ENCODE measurements at places on chromosomes 6 and 20.

DNA sequence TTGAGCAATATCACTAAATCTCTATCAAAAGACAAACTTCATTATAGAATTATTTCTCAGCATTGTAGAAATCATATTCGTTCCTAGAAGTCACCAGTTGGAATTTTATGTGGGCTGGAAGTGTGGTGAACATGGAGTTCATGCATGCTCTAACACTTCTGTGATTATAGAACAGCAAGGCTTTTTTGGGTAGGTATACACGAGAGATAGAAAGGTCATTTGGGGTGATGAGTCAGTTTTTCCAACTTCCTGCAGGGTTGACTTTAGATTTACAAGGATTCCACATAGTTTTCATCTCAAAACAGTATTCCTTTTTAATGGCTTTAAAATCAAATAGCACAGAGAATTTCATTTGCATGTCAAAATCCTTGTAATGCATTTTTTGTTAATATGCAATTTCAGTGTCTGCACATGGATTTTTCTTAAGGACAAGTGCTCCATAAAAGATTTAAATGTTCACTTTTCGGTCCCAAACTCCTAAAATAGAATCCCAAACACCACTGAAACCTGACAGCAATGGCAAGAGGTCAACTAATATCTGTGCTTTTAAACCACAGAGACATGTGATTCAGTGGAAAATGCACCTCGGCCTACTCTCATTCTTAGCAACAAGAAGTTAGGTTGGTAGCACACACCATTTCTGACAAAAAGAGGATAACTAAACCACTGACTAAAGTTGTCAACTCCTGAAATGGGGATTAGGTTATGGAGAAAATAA, 211.0 kb downstream of the MOXD1 start:
- no peak for DNase-seq

DNA sequence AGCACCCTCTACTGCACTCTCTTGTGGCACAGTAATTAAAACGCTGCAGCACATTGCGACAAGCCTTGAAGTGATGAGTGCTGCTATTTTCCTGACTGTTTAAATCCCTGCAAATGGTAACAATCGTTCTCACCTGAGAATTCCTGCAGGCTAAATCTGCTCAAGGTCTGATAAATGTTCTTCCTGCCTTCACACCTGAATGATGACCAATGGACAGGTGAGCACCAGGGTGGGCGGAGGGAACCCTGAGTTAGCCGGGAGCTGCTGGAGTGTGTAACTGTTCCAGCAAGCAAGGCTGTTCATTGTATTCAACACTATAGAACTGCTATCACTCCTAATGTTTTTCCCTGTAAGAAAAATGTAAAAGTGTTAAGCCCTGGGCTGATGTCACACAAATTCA, 4.0 kb downstream of the DACT2 start:
- DNase-seq: no peak

GRCh38 chr6:123417535-123417934, 219.2 kb downstream of the TRDN start:
- DNase-seq: no peak

DNA sequence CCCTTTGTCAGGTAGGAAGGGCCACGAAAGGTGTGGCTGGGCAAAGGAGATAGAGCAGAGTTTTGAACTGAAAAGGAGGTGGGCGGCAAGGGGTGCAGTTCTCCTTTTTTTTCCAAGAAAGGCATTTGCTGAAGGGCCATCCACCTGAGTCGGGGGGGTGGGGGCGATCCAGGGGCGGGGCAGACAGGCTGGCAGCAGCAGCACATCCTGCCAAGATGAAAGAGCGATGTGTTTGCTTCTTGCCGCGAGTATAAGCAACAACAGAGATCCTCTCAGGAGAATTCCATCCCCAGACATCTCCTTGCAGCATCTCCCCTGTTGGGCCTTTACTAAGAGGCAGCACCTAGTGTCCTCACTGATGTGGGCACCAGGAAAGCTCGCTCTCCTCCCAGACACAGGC, 516.5 kb downstream of the CD83 start:
- DNase-seq: peak; percentile 33

DNA sequence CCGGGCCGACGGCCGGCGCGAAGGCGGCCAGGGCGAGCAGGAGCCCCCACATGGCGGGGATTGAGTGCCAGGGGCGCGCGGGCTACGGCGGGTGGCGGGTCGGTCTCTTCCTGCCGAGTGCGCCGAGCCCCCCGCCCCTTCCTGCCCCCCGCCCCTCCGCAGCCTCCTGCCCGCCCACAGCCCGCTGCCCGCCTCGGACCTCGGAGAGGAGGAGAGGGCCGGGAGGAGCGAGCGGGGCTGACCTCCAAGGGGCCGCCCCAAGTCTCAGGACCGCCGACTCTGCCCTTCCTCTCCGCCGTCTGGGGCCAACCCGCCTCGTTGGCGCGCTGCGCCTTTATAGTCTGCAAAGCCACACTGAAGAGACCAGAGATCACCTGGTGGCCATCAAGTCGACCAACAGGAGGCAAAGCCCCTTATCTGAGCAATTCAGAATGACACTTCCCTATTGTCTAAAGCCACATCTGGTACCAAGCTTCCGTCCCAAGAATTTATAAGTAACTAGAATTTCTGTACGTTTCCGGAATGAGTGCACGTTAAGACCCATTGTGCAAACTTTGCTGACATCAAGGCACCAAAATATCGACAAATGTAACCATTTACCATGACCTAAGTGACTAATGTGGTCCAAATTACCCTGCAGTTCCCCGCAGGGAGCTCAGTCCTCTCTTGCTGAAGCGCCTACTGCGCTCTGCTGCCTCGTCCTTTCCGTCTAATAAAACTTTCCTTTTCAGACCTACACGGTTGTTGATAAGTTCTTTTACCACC, at the start of gene CPXM1:
TSS of gene CPXM1 (minus strand) at position 107 of the 765 bp plus-strand sequence. CDS start at position 52, 55 bp downstream.
- DNase-seq: no peak

DNA sequence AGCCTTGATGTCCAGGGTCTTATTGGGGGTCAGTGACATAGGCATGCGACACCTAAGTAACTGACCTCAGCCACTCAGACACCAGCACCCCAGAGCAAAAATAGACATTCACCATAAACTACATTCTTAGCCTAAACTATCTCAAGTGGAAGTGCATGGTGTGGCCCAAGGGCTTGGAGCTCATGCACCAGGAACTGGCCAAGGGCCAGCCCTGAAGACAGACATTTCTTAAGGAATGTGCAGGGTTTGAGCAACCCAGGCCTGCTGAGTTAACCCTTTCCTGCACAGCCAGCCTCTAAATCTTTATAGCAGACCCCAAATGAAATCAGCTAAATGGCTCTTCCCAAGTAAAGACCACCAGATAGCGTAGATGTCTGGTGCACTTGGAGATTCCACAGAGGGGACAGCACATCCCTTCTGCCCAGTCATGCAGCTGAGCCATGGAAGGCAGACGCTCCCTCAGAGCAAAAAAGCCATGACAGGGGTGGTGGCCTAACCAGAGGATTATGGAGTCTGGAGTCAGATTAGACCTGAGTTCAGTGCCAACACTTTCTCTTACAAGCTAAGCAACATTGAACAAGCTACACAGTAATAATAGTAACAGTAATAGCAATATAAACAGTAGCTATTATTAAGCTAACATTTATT, 222.6 kb downstream of the ZMYND8 start:
- DNase-seq: no peak

DNA sequence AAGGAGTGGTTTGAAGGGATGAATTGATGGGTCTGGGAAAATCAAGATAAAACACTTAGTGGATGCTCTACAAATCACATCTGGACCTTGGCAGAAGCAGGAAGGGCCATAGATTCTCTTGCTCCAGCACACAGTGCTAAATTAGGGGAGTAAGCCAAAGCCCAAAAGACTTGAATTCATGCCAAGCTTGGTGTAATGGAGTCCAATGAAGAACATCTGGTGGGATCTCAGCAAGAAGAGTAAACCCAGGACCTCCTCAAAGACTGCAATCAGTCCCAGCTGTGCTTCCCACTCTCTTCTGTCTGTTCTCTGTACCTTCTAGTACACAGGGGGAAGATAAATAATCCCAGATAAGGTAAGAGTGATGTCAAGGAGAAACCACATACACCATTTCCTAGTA, 683.4 kb downstream of the RNF144B start:
- no peak for DNase-seq

- DNase-seq: no peak
Observed at GRCh38 chr20:61303675-61304074, 51.6 kb downstream of the CDH4 start.

GRCh38 chr6:6635291-6635690, 46.8 kb downstream of the LY86 start:
- DNase-seq: no peak

- no peak for DNase-seq
Observed at GRCh38 chr6:68158256-68158655, 476.8 kb upstream of the ADGRB3 start.

DNA sequence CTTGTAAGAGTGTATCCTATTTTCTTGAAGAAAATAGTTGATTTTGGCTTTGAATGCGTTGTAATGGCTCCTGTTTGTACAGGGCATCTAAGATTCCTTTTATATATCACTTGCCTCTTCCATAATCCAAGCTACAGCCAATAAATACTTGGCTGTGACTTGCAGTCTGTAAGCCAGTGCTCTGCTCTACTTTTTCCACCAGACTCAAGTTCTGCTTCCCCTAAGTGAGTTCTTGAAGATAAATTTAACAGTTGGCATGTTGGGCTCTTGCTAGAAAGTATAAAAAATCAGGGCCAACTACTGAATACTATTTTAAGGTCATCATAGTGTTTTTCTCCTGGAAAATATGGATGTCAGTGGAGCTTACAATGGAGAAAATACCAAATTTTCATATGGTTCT, 36.5 kb upstream of the SCGN start:
- no peak for DNase-seq

DNA sequence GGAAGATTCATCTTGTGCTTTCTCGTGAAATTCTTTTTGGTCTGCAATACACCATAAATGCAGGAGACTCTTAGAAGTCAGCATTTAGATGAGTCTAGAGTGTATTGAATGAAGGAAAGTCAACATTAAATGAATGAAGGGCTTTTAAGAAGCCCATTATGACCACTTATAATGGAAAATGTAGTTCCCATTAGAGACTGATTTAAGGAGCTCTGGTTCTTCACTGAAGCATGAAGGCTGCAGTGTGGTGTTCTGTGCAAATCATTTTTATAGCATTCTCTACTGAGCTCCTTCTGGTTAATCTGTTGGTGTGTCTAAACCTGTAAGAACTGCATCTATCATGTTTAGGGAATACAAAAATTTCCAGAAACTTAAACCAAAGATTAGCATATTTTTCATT, 19.7 kb downstream of the NCOA7 start:
- no peak for DNase-seq

DNA sequence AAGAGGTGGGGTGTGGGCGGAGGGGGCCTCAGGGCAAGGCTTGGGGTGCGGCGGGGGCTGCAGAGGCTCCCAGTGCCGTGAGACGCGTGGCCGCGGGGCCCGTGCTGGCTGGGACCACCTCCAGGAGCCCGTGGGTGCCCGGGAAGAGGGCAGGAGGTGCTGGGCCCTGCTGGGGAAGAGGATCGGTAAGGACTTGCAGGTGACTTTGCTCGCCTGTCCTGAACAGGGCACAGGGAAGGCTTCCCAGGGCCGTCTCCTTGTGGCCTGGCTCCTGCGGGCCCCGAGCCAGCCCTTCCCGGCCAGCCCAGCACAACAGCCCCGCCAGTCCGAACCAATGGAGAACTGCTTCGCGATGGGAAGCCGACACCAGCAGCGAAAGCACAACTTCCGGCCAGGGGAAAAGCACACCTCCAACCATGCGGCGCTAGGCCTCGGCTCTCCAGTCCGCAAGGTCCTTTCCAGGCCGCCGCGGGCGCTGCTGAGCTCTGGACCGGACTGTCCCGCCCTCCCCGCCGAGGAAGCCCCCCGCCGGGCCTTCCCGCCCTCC, 32.3 kb downstream of the IRF4 start:
- no peak for DNase-seq

DNA sequence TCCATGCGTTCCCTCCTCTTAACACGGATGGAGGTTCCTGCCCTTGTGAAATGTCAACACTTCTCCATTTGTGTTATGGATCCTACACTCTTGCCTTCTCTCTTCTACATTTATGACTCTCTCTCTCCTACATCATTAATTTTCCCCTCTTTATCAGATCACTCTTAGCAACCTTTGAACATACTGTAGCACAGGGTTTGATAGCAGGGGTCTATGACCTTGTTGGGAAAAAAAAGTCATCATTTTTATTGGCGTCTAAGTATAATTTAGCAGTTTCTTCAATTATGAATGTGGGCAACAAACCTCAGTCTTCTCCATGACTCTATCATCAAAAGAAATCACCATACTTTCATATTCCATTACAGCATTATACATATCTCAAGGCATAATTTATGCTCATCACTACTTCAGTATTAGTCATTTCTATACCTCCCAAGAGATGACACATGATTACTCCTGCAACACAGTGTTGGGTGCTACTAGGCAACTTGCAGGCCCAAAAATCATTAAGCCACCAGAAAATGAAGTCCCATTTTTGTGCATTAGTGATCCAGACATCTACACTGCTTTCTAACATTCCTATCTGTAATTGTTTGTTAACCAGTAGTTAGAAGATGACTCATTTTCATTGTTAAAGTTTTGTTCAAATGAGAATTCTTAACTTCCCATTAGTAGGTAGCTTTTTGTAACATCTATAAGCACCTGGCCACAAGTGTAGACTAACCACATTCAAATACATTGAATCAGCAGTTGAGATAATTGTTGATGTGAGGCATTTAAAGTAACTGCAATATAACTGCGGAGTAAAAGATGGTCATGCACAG, 9.5 kb downstream of the CYP39A1 start:
- DNase-seq: no peak

GRCh38 chr20:20014659-20015058, 2.5 kb upstream of the NAA20 start:
- peak; percentile 8 for DNase-seq

- DNase-seq: no peak
Observed at GRCh38 chr6:51028276-51028675, 209.6 kb downstream of the TFAP2B start.

DNA sequence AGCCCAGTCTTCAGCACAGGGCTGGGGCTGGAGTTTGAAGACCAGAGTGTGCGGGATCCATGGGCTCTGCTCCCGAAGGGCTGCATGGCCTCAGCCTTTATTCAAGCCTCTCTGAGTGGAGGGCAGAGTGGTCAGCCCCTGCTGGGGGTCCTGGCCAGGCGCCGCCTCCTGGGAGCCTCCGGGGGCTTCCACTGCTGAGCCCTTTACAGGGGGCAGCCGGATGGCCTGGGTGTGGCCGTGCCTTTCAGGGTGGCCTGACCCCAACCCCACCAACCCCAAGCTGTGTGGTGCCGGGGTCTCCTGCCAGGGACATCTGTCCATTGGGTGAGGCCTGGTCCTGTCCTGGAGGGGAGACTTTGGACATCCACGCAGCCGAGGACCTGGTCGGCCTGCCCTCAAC, 76.0 kb upstream of the SLCO4A1 start:
- DNase-seq: no peak

GRCh38 chr20:40591536-40591935, 97.5 kb downstream of the MAFB start:
- DNase-seq: no peak

GRCh38 chr6:1027109-1027794, 284.6 kb upstream of the FOXQ1 start:
- DNase-seq: no peak

- no peak for DNase-seq
Observed at GRCh38 chr6:139296927-139297326, 5.1 kb upstream of the TXLNB start.

GRCh38 chr6:151241853-151242252, 2.1 kb downstream of the AKAP12 start:
- DNase-seq: no peak
